ENCODE measurements at places on chromosomes 1 and 21.

DNA sequence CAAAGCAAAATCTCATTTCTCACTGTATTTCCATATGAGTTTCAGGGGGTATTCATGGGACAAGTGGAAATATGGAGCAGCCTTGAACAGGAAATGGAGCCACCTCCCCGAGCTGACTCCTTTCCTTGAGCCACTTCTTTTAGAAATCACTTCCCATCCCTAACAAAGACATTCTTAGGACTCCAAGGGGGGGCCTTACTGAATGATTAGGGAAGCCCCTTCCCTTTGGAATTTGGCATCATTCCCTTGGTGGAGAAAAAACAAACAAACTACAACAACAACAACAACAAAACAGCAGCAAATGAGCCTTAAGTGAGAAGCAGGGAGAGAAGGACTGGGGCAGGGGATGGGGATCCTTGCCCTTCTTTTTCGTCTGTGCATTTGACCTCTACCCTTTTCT lies 278.3 kb downstream of the ZNF648 start:
- DNase-seq = no peak

DNA sequence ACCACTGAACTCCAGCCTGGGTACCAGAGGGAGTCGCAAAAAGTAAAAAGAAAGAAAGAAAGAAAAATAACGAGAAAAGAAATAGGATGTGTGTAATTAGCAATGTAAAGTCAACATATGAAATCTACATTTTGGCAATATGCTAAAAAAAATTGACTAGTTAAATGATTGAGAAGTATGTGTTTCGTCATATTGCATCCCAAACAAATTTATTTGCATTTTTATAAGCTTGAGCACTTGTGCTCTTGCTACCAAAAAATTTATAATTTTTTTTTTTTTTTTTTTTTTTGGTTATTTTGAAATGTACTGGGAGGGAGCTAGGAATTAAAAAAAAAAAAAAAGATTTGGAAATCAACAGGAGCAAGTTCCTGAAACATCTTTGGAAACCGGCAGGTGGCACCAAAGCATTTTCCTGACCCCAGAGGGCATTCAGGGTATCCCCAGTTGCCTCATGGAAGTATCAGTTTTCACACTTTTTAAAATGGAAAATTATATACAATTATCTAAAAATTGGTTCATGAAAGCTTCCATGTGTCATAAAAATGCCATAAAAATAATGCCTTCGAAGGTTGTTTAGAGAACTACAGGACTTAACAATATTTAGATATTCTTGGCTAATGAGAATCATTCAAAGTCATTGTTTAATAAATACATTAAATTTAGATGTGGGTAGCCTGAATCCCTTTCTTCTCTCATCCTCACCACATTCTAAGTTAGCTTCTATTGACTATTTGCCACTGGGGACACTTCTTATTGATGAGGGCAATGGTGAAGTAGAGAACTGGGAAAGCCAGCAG lies 4.8 kb upstream of the HEATR1 start:
- DNase-seq = peak; percentile 49

DNA sequence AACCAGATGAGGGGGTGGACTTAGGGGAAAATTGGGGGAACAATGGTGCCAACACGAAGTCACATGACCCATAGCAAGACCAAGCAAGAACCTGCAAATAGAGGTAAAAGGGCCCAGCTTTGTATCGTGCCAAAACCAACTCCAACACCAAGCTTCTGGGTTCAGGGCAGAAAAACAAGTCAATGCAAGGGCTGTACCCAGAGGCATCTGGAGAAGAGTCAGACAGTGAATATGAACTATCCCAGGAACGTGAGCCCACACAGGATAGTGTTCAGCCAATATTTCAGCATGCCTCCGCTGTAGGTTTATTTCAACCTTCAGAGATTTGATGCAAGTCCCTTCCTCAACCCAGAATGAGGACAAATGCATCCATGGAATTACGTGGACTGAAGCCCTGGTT lies 15.0 kb upstream of the ZMYM6 start:
- DNase-seq = peak; percentile 3

- no peak for DNase-seq
Measured at GRCh38 chr1:10046356-10047085, 13.8 kb downstream of the UBE4B start.

DNA sequence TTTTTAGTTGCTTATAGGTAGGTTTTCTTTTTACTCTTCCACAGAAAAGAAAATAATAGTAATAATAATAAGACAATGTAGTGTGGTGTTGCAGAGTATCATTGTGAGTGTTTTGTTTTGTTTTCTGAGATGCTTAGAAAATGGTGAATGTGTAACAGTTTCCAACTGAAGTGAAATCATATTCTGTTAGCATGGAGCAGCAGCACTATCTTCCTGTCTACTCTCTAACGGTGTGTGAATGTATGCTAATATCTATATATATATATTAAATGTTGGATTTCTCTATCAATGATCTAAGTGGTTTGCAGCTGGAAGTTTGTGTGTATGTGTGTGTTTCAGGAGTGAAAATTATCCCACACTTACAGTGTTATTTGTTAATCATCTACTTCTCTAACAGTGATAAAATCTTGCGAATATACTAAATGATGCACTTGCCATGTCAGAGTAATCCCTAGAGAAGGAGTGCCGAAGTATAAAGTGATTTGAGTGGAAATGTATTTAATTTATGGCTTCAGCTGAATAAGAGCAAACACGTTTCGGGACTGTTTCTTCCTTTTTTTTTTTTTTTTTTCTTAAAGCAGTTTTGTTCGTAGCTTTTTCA lies 377 bp downstream of the SAMD13 start:
- DNase-seq = no peak

GRCh38 chr1:210801501-210801900 lies 332.4 kb downstream of the KCNH1 start:
- DNase-seq = no peak

- peak; percentile 8 for DNase-seq
Measured at GRCh38 chr1:210695026-210695425, 366.3 kb downstream of the HHAT start.

DNA sequence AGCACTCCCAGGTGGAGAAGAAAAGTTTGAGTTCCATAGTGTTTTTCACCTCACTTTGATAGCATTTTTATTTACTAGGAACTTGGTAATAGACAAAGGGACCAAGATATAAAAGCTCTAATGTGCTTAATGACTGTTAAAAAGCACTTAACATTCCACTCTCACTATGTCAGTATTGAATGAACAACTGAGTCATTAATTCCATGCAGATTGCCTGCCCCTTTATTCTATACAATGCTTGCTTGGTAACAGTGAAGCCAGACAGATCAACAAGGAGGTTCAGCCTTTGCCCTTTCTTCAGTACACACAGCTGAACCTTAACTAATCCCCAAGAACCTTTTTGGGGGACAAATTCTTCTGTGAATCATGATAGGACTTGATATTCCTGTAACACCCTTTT lies 425.5 kb downstream of the NUF2 start:
- DNase-seq = peak; percentile 79

GRCh38 chr1:1245817-1246576 lies 525 bp downstream of the C1QTNF12 start:
- DNase-seq = no peak

DNA sequence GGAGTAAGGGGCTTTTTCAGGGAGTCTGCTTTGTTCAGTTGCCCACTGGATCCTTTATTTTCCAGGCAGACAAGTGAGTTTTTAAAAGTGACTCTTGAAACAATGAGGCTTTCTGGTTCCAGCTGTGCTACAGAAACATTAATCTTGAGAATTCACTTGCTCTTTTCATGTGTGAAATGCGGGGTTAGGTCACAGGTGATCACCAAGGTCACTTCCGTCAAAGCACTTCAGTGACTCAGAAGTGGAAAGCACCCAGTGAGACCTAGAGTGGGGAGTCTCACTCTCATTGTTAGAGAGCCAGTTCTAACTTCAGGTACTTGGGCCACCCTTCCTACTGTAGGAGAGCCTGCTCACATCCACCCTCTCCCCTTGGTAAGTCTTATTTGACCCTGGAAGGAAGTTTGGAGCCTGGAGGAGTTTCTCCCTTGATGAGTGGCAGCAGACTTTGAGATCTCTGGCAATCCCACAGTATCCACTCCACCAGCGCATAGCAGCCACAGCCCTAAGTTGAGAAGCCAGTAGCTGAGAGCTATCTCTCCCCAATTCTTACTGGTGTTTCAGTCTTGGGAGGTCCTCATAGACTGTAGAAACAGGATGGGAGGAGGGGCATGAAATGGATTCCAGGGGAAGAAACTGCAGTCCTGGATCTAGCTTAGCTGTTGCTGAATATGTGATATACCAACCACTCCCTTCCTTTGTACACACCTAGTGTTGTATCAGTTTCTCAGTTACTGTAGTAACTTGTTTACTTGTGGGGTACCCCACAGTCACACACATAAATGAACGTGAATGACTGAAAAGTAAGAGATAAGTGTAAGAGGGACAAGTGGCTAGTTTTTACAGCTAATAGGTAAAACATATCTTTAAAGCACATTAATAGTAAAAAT lies 3.1 kb downstream of the TACSTD2 start:
- DNase-seq = no peak

DNA sequence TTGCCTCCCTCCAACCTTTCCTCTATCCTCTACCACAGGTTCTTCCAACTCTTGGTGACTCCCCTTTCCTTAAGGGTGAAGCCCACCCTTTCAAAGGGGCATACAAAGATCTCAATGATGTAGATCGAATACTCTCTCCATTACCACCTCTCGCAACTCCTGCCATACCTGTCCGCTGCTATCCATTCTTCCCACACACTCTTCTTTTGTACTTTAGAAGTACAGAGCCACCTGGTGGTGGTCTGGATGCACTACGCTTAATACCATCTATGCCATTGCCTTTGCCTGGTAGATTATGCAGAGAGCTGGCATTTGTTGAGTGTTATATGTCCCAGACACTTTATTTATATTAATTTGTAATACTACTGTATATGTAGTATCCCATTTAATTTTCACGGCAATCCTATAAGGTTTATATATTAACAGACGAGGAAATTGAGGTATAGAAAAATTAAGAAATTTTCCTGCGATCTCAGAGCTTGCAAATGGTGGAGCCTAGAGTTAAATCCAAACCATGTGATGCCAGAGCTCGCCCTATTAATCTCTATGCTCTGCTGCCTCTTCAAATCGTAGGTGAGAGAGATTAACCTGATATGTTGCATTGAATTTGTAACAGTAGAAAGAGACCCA lies 22.9 kb downstream of the TSHB start:
- peak; percentile 40 for DNase-seq

- DNase-seq = no peak
Measured at GRCh38 chr1:23989263-23989662, 9.1 kb upstream of the SRSF10 start.

GRCh38 chr1:25694167-25695007 lies 77.8 kb downstream of the MAN1C1 start:
- peak; percentile 82 for DNase-seq

DNA sequence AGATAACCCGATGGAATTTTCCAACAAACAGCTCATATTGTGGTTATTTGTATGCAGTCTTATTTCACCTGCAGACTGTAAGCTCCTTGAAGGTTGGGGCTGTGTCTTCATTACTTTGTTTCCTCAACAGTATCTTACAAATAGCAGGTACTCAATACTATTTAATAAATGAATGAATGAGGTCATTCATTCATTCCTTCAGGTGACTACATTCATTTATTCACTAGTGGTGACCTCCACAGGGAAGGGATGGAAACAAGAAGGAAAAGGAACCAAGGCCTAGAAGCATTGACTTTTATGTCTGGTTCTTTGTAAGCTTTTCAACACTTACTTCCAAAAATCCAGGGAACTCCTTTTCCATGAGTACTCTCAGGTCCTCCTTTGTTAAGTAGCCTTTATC lies 7.9 kb downstream of the S100A10 start:
- no peak for DNase-seq

GRCh38 chr1:112146201-112146715 lies 156.8 kb upstream of the KCND3 start:
- no peak for DNase-seq

DNA sequence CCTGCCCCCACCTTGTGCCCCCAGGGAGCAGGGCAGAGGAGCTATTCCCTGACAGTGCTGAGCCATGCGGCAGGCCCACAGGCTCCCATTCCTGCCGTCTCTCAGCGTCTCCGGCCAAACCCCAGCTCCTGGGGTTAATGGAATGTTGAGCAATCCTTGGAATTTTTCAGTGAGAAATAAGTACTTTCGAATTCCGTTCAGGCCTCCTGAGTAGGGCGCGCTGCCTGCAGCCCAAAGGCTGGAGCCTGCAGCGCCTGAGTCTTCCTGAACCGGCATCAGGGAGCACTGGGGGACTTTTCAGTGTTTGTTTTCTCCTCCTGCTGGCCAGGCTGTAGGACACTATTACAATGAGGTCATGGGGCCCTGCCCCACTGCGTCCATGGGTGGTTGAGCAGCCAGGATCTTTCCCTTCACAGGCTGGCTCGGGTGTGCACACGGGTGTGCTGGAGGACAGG lies 33.3 kb upstream of the CSF1 start:
- DNase-seq = peak; percentile 96

GRCh38 chr1:247228133-247228532 lies 27.7 kb upstream of the VN1R5 start:
- peak; percentile 3 for DNase-seq

DNA sequence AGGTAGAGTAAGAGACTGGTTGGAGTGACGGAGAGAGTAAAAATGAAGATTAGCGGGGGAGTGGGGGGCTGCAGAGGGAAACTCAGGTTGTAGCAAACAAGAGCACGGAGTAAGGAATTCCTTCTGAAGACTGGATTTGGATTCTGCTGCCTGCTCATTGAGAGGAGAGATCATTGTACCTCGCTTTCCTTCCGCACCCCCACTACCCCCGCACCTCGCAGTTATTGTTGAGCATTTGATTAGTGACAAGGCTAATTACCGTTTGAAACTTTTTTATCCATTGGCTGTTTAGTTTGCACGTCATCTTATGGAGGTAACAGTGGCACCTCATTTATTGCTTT lies 463 bp downstream of the PRPF3 start:
- DNase-seq = no peak

GRCh38 chr1:235607284-235607683 lies 42.3 kb downstream of the GNG4 start:
- DNase-seq = no peak

DNA sequence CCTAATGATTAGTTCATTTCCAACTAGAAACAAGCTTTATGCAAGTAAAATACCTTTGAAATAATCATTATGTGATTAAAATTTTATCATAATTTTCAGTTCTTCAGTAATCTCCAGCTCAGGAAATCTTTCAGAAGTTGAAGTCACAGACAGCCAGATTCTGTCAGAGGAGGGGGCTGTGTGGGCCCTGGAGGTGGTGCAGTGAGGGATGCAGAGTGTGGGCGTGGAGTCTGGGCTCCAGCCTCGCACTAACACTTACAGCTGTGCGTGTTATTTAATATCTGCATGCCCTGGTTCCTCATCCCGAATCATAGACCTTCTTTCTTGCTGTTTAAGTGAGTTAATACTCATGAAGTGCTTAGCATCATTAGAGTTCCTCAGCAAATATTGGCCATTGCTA lies 23.9 kb downstream of the WDR64 start:
- DNase-seq = no peak

DNA sequence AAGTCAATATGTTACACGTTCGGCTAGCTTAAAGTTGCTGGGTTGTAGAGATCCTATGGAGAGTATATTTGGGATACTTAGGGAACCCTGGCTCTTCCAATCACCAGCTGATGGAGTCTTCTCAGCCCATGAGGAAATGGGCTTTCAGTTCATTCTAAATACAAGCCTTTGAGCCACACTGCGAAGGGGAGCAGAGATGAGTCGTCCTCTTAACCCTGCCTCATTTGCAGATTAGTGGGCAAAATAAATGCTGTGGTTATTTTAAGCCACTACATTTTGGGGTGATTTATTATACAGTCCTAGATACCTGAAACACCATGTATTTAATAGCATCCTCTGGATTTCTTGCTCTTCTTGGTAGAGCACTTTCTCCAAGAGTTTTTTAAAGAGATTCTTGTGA lies 19.0 kb upstream of the VCAM1 start:
- peak; percentile 56 for DNase-seq

- no peak for DNase-seq
Measured at GRCh38 chr1:179146476-179146875, 64.6 kb downstream of the TOR3A start.

GRCh38 chr1:159302095-159302494 lies at the start of gene FCER1A:
FCER1A (plus strand) TSS chr1:159302336; CDS start chr1:159302365, 29 bp downstream.
- no peak for DNase-seq

Measured in fibroblast of skin of right biceps (primary cell).